Substantia nigra (tissue), 51 donors: ENCODE measurements at places on chromosomes 1 and 21.

DNA sequence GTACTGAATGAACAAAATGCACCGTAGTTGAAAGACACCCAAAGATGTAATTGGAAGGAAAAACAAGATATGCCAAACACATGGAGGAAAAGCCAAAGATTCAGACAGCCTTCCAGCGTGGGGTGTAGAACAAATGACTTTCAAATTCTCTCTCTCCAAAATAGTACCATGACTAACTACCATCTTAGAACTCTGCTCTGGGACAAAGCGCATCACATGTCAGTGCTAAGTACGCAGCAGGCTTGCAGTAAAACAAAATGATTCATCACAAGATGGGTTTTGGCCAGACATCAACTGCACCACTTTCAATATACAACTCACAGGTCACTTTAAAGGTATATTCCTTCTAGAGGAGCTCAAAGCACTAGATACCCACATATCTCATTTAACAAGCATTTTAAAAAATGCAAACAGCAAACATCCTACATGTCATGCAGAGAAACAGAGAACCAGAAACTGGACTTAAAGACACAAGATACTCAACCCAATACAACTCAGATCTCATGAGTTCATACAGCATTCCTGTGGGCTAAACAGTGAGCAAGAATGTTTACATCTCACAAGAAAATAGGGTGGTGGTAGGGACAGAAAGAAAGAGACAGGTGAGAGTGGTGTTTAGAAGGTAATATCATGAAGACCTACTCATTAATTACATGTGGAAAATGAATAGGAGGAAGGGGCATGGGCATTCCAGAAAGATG is 75.7 kb downstream of the BCAR3 start:
- no peak for DNase-seq

- DNase-seq, result no peak
Measured at GRCh38 chr21:31103571-31104265, 65.4 kb upstream of the KRTAP19-8 start.

GRCh38 chr1:8862528-8862927 is 16.0 kb downstream of the ENO1 start:
- DNase-seq, result no peak

DNA sequence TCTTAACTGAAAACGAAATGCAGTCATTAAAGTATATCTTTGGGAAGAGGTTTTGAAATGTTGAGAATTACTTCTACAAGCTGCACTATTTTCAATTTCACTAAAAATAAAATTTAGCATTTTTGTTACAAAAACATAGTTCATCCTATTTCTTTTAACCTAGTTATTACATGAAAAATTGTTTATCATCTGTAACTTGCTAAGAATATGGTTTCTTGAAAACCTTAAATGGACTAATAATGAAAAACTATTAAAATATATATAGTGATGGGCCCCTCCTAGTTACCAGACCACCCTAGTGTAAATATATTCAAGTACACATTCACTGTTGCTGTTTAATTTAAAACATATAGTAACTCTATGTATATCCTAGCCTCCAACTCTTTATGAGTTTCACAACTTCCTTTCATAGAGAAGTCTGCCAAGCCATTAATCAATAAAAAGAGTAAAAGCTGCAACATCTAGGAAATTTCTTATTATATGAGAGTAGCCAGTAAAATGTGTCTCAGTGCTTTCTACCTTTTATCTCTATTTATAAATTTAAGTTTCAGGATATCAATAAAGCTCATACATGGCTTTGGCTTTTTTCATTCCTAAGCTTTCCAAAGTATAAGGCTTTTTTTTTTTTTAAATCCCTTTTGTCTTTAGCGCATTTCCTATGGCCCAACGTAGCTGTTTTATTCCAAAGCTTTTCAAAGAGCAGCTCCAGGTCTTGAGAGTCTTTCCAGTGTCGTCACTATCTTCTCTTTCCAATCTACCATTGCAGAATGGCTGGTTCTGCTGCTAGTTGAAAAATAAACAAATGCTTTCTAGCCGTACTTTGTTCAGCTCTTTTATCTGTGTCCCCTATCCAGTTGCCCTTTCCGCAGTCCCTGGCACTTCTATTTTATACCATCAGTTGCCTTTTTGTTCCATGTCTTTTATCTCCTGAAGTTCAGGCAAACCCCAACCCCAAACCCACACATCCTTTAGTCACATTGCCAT is 6.5 kb downstream of the IRF2BP2 start:
- DNase-seq, result no peak

DNA sequence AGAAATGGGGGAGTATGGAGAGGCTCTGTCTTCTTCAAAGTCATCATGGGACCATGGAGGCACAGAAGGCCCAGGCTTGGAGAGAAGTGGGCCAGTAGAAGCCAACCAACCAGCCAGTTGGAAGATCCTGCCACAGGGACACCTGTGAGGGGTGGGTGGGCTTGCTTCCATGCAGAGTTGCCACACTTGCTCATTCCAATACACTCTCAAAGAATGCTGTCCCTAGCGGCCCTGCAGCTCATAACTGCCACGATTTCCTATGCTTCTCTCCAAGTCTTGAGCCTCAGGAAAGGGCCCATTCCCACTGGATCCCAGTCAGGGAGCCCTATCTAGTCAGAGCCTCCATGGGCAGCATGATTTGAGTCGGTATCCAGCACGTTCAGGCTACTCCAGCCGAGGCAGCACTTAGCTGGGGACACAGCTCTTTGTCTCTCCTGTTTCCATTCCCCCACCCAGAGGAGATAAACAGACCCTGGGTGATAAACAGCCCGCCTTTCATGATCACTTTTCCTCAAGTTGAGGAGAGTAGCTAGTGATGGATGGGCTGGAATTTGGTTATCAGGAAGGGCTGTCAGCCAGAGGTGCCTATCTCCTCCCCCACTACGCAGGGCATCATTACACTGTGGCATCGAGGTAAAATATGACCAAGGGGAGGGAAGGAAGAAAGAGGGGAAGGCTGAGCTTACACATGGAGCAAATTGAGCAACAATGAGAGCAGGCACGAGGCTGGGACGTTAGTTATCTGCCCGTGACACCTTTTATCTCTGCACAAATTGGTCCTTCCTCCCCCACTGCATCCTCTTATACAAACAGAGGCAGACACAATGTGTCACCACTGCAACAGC is 64.6 kb downstream of the ERI3 start:
- DNase-seq, result no peak

DNA sequence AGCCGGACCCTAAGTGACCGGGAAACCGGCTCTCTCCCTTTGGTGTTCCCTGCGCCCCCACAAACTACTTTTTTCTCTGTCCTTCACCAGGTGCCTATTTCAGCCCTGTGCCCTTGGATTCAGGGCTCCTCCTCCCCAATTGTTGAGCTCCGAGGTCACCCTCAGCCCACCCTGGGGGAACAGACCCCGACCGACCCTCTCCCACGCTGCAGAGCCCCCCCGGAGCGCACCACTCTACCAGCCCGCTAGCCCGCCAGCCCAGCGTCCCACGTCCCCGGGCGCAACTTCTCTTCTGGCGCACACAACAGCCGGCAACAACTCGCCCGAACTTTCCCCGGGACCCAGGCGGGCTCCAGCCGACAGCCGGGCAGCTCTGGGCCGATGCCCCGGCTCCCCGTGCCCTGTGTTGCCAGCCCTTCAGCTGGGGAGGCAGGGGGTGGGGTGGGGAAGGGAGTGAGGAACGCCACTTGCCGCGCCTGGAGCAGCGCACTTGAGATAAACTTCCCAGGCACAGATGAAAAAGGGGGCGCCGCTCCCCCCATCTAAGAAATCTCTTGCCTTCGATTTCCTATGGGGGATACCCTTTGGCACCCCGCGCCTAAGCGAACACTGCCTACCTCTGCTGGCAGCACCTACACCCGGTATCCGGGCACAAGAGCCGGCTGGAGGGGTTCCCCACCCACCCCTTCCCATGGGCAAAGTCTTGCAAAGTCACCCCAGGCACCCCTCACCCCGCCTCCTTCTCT is 997 bp downstream of the CASZ1 start:
- no peak for DNase-seq

DNA sequence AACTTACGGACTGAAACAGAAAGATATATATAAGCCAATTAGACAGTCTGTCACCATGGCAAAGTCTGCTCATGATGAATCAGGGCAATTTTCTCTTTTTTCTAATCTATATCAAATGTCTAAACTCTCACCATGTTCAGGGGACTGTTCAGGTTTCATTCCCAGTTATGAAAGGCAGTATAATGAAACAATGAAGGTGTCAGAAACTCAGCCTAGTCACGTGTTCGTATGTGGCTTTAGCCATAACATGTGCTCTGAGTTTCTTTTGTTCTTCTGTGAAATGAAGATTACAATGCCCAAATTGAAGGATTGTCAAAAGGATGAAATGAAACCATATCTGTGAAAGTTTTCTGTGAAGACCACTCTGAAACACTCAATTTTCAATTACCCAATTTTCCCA is 392.9 kb downstream of the DSCAM start:
- no peak for DNase-seq

- DNase-seq, result no peak
Measured at GRCh38 chr1:216459651-216460207, 36.5 kb upstream of the USH2A start.

GRCh38 chr1:15992582-15993500 is 11.2 kb upstream of the SRARP start:
- DNase-seq, result no peak

GRCh38 chr1:41400225-41400624 is 39.0 kb downstream of the FOXO6 start:
- DNase-seq, result no peak

DNA sequence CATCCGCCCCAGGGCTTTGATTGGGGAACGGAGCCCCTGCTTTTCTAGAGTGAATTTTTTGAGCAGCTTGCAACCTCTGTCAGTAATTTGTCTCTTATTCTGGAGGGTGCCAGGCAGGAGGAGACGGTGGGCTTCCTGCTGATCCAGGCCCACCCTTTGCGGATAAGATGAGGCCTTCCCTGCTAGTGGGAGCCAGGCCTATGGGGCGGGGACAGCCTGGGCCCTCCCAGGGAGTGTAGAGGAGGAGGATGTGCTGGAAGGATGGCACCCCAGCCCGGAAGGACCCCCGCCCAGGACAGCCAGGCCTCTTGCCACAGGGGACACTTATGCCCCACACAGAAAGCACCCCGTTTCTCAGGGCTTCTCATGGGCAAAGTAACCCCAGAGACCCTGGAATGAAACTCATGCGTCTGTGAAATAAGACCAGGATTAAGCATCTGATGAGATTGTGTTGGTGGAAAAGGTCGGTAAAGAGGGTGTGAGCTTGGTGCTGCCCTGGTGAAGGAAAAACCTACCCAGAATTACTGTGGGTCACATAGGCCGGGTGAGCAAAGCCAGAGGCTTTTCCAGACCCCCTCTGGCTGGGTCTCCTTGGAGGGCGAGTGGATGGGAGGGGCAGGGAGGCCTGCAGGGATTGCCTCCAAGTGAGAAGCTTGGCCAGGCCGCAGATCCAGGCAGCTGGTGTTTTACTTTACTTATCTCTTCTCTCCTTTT is 118.7 kb downstream of the SIK1 start:
- DNase-seq, result no peak

- DNase-seq, result no peak
Measured at GRCh38 chr1:234572966-234573365, 37.0 kb downstream of the IRF2BP2 start.

- no peak for DNase-seq
Measured at GRCh38 chr1:9561429-9561828, 22.2 kb downstream of the SLC25A33 start.

- no peak for DNase-seq
Measured at GRCh38 chr1:56268519-56269140, 310.7 kb downstream of the PLPP3 start.

- DNase-seq, result no peak
Measured at GRCh38 chr21:39666026-39666425, 53.3 kb downstream of the B3GALT5 start.

- DNase-seq, result no peak
Measured at GRCh38 chr1:53946252-53947171, at the start of gene LRRC42. Gene LRRC42 (plus strand): TSS chr1:53946350. CDS start chr1:53952000, 5,650 bp downstream.

- DNase-seq, result no peak
Measured at GRCh38 chr1:157653494-157653873, 47.1 kb downstream of the FCRL3 start.

DNA sequence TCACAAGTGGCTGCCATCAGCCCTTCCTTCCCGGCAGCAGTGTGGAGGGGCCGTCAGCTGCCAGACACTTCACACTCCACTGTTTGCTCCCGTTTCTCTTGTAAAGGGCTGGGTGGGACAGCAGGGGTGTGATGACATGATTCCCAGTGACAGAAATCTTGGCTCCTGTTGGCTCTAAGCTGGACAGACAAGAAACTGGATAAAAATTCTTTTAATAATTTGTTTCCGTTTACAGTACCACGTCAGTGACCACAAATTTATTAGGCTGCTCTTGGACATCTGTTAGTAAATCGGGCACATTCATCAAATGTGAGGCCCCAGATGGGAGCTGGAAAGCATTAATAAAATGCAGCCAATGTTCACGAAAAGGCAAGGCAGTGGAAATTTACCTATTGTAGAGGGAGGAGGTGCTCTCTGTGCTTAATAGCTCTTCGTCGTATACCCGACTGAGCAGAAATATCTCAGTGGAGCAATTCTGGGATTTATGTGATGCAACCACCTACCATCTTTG is 353.7 kb upstream of the GREM2 start:
- no peak for DNase-seq

DNA sequence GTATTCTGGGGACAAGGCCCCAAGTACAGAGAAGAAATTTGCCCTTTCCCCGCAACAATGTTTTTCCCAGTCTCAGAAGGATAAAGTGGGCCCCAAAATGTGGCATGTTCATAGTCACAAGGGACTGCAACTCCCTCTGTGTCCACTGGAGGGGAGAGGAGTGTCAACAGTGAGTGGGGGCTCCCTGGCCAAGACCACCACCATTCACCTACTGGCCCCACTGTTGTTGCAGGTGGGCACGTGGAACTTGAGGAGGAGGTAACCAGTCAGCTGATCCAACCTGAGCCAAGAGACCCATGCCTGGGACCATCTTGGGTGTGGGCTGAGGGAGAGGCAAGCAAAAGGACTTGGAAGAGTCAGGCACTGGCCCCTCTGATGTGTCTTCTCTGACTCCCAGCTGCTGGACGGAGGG is 777 bp downstream of the NUDT17 start:
- no peak for DNase-seq

DNA sequence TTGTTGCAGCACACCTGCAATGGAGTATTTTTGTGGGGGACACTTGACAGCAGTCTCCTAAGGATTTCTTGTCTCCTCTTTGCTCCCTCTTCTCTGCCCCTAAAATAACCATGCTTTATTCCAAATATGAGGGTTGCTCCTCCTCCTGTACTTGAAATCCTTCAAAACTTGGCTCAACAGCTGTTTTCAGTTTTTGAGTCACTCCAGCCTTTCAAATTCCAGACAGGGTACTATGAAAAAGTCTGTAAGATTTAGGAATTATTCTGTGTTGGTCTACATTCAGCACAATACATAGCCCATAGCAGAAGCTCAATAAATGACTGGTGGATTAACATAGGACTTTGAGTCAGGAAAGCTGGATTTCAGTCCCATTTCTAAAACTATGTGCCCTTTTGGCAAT is 5.5 kb downstream of the AP4B1 start:
- DNase-seq, result no peak

DNA sequence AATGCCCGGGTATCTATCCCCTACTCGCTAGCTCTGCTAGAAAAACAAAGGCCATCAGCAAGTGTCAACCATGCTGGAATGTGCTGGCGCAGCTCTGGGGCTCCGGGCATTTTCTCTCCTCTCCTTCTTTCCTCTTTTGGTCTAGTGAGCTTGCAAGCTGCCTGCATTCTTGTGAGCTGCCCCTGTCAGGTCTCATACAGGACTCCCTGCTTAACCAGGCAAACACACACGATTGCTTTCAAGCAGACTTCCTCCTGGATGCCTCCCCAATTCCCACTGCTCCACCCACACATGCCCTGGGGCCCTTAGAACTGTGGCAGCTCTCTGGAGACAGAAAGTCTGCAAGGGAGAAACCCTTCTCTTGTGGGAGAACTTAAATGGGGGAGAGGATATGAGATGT is 35.7 kb upstream of the SUCO start:
- no peak for DNase-seq

- DNase-seq, result no peak
Measured at GRCh38 chr1:19044471-19044870, 88.0 kb upstream of the IFFO2 start.
